Coronary artery (tissue), 2 donors: ENCODE measurements at places on chromosomes 4 and X.

DNA sequence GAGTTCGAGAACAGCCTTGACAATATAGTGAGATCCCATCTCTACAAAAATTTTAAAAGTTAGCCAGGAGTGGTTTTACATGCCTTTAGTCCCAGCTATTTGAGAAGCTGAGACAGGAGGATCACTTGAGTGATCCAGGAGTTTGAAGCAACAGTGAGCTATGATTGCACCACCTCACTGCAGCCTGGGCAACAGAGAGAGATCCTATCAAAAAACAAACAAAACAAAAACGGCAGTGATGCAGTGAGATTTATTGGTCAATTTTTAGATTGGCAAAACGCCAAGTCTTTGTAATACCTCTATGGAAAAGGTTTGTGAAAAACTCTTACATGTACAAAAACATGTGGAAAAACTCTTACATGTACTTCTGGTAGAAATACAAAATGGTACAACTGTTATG lies 91.3 kb downstream of the PTPN13 start:
- no peak for DNase-seq

DNA sequence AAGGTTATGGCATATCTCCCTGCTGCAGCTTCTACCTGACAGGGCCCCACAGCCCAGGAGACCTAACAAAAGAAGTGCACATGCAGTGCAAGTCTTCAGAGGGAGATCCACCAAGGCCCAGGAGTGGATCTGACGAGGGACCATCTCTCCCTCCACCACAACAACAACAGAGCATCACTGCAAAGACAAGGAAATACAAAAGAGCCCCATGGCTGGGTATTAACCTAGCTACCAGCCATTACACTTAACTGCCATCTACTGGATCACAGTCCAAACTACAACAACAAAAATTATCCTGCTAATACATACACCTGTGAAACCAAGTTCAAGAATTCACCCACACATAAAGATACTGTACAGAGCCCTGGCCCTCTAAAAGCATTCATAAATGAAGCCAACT lies 280.2 kb upstream of the SLC7A11 start:
- DNase-seq, result no peak

GRCh38 chrX:100083211-100083610 lies 326.9 kb downstream of the PCDH19 start:
- DNase-seq, result no peak

GRCh38 chr4:184461711-184462441 lies 12.5 kb downstream of the IRF2 start:
- no peak for DNase-seq

- no peak for DNase-seq
Observed at GRCh38 chrX:23908219-23909004, 606 bp downstream of the CXorf58 start.

DNA sequence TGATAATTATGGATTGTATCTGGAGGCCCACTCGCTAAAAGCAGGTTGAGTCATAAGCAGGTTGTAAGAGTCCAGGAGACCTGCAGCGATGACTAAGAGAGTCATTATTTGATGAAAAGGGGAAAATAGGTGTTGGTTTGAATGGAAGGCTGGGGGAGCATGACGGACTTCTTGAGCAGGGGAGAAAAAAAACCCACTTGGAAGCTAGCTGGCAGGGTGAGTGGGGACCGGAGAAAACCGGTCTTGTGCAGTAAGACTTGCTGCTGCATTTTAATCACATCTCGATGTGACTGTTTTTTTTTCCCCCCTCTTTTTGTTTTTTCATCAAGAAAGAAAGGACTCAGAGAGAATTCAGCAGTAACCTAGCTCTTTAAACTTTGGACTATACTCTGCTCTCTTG lies 90.0 kb downstream of the IGSF1 start:
- no peak for DNase-seq

GRCh38 chr4:37157476-37158167 lies 86.9 kb upstream of the NWD2 start:
- DNase-seq, result no peak

DNA sequence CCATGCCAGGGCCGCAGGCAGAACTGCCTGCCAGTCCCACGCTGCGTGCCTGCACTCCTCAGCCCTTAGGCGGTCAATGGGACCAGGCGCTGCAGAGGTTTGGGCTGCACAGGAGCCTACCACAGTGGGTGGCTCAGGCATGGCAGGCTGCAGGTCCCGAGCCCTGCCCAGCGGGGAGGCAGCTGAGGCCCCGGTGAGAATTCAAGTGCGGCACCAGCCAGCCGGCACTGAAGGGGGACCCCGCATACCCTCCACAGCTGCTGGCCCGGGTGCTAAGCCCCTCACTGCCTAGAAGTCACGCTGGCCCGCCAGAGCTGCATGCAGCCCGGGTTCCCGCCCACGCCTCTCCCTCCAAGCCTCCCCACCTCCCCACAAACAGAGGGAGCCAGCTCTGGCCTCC lies 302.5 kb upstream of the UGT8 start:
- no peak for DNase-seq

DNA sequence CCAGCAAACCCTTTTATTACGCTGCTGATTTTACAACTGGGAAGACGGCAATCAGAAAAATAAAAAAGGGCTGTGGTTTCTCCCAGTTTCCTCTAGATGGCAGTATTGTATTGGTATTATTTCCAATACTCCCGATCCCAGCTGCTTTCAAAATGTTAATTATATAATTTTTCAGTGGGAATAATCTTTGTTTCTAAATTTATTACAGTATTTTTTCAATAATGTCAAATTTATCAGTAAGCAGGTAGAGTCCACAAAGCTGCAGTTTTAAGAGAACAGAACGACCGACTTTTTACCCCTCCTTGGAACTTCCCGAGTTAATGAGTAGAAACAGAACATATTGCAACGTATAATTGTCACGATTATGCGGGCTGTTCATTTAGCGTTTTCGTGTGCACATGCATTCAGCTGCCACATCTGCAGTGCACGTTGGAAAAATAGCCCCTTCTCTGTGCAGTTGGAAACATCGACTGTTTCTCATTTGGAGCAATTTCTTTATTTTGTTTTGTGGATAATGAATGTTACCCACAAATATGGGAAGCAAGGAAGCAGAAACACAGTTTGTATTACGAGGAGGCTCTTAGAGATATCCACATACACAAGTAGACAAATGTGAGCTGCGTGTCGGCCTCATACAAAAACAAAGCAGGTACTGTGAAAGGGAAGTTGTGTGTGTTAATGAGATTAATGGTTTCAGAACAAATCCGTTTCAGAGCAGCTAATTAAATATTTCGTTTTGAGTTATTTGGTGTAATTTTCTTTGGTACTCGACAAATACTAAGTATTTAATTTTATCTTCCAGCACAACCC lies 188.0 kb downstream of the STIM2 start:
- DNase-seq, result no peak

DNA sequence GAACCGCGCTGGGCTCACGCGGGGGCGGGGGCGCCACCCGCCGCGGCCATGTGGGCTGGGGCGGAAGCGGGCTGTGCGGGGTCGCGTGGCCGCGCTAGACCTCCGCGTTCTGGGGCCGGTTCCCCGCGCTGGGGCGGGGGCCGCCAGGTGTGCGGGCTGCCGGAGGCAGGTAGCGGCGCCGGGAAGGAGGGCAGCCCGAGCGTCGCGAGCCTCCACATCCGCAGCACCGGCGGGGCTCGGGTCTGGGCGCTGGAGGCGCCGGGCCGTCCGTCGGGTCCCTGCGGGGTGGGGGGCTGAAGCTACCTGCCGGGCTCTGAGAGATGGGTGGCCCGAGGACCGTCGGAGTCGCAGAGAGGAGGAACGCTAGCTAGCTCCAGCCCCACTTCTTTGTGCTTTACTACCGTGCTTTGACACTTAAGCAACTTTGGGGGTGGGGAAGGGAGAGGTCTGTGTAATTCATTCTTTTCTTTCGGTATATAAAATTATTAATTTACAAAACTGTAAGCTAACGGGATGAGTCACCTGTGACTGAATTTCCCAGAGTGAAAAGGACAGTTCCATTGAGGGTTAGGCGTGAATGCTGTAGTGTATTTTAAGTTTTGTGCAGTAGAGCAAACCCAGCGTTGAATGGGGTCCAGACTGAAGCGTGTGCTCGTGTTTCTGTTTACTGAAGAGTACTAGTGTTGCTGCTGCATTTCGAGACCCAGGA lies 689 bp downstream of the METAP1 start:
- DNase-seq, result no peak

DNA sequence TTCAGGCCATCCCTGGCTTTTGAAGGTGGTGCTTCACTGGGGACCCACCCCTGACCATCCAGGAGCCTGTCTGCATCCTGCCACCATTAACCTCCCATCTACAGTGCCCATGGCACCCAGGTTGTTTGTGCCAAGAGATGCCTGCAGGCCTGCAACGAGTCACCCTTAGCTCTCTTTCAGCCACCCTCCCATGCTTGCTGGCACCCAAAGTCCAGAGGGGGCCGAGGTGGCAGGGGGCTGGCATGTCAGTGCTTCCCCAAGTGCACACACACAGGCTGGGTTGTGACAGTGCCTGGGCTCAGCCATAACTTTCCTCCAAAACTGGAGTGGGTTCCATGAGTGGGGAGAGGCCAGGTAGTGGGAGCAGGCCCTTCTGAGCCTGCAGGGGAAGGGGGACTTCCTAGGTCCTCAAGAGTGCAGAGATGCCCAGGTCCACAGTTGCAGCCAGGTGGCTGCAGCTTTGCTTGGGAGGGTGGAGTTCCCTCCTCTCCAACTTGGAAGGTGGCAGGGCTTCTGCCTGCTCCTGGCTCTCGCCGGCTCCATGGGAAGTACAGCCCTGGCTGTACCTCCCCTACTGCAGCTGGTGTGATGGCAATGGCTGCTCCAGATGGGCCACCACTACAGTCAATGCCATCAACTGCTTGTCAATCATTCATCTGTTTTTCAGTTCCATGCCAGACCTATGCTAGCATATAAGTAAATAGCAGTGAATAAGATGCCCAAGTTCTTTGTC lies 235.9 kb upstream of the GIMD1 start:
- DNase-seq, result no peak

- DNase-seq, result peak; percentile 92
Observed at GRCh38 chr4:38752941-38753806, 29.6 kb downstream of the TLR10 start.

DNA sequence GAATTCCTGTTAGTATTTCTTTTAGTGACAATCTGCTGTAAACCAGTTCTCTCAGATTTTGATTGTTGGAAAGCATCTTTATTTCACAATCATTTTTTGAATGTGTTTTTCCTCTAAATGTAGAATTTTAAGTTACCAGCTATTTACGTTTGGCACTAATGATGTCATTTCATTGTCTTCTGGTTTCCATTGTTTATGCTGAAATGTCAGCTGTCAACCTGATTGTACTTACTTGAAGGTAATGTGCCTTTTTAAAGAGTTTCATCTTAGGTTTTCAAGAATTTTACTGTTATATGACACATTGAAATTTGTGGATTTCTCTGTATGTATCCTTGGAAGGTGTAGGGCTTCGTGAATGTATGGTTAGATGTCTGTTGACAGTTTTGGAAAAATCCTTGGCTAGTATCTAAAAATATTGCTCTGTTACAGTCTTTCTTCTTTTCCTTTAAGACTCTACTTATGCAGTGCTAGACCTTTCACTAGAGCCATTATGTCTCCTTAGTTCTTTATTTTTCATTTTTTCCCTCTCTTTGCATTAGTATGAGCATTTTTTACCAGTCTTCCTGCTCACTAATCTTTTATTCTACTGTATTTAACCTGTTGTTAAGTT lies 30.4 kb downstream of the SMAD1 start:
- no peak for DNase-seq

- no peak for DNase-seq
Observed at GRCh38 chr4:100286636-100287035, 96.4 kb upstream of the DDIT4L start.

DNA sequence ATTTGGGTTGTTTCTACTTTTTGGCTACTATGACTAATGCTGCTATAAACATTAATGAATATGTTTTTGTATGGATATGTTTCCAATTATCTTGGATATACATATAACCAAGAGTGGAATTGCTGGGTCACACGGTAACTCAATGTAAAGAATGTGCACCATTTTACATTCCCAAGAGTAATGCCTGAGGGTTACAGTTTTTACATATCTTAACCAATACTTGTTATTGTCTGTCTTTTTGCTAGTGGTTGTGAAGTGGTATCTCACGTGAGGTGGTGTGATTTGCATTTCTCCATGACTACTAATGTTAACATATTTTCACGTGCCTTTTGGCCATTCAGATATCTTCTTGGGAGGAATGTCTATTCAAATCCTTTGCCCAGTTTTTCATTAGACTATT lies 200.3 kb upstream of the MAB21L2 start:
- DNase-seq, result no peak

GRCh38 chr4:146072376-146072775 lies 103.1 kb upstream of the LSM6 start:
- DNase-seq, result no peak

DNA sequence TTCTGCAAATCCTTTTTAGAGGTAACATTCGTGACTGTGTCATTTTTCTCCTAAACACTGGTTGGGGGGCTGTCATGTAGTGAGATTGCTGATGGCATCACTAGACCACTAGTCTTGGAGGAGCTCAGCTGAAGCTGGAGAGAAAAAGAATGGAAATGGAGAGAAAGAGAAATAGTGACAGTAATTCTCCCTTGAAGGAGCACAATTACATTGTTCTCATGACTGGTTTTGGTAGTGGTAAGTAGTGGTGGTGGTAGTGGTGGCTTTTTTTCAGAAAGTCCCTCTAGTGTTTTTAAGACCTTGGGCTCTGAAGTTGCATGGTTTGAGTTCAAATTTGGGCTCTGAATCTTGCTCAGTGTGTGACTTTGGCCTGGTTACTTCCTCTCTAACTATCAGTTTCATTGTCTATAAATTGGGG lies 99.8 kb downstream of the LARP7 start:
- no peak for DNase-seq

DNA sequence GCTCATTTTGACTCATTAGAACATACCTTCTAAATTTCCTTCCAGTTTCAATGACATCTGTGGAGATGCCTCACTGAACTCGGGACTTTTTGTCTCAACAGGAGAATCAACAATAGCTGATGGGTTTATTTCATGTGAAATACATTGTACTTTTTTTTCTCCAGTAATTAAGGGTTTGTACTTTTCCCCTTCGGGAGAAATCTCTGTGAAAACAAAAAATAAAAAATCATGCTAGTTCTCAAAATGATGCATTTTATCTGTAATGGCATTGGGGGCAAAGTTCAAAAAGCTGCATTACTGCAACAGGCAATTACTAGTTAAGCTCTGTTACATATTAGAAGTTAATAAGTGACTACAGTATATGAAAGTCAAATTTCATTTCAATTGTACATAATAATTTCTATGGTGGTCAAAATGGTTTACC lies 167.3 kb upstream of the SH3RF1 start:
- DNase-seq, result no peak

GRCh38 chrX:112627206-112627605 lies 52.5 kb downstream of the LHFPL1 start:
- DNase-seq, result no peak

DNA sequence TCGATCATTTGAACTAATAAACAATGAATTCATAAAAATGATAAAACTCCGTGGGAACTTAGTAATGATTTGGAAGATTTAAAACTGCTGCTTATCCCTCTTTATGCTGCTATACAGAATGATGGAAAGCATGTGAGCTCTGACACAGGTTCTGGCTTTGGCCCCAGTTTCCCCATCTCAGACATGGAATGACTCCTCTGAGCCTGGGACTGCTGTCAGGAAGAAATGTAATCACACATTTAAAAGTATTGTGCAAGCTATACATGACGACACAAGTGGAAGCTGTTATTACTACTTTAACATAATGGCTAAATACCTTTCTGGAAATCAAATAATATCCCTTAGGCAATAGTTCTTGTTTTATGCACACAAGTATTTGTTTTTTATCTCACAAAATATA lies 161.7 kb downstream of the DCHS2 start:
- DNase-seq, result no peak

- DNase-seq, result no peak
Observed at GRCh38 chr4:73978886-73979285, 2.9 kb downstream of the PF4 start.

GRCh38 chrX:153622661-153623309 lies 23.8 kb upstream of the CCNQ start:
- DNase-seq, result no peak
